ENCODE measurements at places on chromosomes 1 and 21.

GRCh38 chr1:197843401-197843800 lies 59.0 kb upstream of the C1orf53 start:
- DNase-seq, result no peak

GRCh38 chr1:101444873-101445618 lies 208.2 kb downstream of the S1PR1 start:
- no peak for DNase-seq

GRCh38 chr1:217781056-217781455 lies 149.9 kb downstream of the SPATA17 start:
- no peak for DNase-seq

DNA sequence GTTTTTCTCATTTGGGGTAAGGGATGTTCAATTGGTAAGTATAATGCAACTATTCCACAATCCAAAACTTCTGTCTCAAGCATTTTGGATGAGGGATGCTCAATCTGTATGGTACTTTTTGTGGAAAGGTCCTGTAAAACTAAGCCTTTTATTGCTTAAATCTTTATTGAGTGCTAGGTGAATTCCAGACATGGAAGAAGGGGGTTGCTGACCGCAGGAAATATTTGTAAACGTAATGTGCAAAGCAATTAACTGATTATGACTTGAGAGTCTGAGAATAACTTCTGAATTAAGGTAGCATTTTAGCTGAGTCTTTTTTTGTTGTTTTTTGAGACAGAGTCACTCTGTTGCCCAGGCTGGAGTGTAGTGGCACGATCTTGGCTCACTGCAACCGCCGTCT lies 3.1 kb downstream of the AKIRIN1 start:
- DNase-seq, result no peak

DNA sequence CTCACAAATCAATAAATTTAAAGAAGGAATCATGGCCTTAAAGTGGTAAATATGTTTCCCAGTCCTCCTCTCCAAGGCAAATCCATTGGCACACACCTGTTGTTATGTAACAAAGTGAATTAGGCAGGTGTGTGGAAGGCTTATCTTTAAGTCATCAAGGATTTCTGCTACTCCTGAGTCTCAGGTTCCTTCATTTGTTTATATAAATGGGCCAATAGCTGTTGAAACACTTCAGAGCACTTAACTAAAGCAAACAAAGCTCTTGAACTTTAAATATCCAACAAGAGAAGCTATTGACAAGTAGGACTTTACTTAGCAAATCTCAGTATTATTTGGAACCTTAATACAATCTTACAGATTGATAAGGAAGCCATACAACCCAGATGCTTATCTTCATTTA lies 99.3 kb upstream of the ESRRG start:
- DNase-seq, result no peak

DNA sequence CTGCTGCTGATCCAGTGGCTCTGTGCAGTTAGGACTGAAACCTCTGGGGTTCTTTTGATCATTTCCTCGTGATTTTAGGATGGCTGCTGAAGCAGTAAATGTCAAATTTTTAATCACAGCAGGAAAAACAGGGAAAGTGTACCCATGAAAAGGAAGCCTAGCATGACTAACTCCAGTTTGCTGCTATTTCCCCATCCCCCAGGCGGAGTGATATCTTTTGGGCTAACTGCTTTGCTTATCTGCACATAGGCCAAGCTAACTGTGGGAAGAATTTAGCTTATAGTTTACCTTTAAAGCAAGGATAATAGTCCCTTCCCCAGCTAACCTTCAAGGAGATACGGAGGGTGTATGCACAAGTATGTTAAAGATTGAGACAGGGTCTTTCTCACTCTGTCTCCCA lies 149.8 kb upstream of the TNR start:
- no peak for DNase-seq

GRCh38 chr1:235280467-235280866 lies 47.5 kb downstream of the ARID4B start:
- no peak for DNase-seq

DNA sequence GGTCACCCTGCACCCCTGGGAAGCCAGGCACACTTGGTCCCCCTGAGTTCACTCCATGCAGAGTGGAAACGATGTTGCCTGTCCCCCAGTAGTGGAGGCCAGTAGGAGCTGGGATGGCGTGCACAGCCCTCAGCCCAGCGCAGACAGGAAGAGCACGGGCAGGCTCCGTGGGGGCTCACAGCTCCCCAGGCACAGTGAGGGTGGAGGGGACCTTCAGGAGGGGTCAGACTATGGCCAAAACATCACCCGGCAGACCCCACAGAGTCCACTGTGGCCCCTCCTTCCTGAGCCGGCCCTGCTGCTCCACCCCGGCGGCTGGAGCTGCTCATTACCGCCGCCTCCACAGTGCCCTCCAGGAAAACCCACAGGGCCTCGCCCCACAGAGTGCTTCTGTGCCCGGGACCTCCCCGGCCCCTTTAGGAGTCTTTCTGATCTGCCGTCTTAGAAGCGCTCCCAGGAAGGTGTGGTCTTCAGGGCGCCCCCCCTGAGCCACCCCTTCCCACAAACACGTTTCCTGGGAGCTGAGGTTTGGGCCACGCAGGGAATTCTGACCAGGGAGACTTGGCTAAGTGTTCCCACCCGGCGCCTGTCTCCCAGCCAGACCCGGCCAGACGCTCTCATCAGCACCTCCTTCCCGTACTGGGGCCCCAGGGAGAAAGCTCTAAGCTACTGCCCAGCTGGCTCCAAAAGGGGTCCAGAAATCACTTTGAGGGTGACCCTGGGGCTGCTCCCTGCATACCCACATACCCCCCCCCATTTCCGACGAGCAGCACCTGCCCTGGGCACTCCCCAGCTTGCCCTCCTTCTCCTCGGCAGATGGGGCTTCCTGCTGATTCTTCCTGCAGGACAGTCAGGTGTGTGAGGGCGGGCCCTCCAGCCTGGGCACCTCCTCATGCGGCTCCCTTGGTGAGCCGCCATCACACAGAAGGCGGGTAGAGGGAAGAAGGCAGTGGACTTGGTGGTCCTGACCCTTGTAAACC lies 38.8 kb downstream of the RIPK4 start:
- no peak for DNase-seq

- DNase-seq, result no peak
Observed at GRCh38 chr1:188466539-188466938, 1637.8 kb downstream of the PLA2G4A start.

DNA sequence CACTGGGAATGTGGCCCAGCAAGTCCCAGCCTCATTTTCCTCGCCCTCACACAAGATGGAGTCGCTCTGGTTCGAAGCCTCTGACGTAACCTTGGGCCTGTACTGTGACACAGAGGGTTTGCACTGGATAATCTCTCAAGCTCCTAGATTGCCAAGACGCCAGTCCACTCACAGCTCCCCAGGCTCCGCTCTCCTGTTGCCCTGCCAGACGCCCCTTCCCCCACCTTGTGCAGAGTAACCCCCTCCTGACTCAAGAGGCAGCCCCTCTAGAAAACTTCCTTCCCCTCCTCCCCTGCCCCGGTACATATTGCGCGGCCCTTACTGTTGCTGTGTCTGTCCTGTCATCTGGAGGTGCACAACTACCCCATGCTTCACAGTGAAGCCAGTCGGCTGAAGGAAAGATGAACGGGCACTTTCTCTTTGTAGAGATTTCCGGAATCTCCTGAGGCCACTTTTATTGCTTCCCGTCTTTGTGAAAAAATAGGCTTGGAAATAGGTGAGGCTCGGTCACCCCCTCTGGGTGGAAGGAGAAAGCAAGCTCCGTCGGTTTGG lies 981 bp upstream of the KIAA1614 start:
- no peak for DNase-seq

DNA sequence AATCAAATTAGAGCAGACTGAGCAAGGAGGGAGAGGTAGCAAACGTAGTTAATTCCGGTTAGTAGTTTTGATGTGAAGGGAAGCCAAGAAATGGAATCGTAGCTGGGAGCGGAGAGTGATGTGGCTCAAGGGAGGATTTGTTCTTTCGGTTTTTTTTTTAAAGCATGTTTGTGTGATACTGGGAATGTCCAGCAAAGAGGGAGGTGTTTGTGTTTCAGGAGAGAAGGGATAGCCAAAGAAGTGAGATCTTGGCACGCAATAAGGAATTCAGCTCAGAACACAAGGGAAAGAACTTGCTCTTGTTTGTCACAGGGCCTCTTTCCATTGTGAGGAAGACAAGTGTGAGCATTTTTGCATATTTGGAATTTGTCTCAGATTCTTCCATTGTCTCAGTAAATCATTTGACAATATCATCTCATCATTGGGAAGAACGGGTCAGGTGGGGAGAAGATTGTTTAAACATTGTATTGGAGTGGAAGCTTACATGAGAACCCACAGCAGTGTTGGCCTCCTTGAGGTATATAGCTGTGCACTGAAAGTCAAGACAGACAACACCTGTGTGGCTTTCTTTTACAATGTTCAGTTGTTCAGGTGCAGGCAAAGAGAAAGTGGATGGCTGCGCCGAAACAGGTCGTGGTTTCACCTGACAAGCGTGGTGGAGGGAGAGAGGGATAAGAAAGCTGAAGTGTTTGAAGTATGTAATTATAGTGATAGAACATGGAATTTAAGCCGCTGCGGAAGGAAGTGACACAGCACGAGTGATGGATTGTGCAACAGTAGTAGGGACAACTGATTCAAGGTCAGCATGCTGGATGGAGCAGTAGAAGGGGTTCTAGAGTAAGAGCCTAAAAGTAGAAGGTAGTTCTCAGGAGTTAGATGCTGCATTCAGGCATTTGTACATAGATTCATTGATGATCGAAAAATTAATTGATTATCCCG lies 25.4 kb downstream of the FMN2 start:
- DNase-seq, result no peak

GRCh38 chr1:237834461-237834860 lies 56.3 kb downstream of the ZP4 start:
- DNase-seq, result no peak

DNA sequence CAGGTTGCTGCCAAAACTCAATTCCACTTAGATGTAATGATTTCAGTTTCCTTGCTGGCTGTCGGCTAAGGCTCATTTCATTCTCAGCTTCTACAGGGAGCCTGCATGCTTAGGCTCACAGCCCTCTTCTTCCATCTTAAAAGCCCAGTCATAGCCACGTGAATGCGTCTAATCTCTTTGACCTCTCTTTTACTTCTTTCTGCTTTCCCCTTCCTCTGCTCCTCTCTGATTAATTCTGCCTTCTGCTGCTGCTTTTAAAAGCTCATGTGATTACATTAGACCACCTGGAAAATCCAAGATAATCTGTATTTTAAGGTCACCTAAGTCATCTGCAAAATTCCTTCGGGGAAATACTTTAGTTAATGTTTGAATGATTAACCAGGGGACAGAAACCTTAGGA lies 812.8 kb upstream of the BRINP3 start:
- DNase-seq, result no peak

- DNase-seq, result no peak
Observed at GRCh38 chr1:36166938-36167905, 11.3 kb downstream of the MAP7D1 start.

DNA sequence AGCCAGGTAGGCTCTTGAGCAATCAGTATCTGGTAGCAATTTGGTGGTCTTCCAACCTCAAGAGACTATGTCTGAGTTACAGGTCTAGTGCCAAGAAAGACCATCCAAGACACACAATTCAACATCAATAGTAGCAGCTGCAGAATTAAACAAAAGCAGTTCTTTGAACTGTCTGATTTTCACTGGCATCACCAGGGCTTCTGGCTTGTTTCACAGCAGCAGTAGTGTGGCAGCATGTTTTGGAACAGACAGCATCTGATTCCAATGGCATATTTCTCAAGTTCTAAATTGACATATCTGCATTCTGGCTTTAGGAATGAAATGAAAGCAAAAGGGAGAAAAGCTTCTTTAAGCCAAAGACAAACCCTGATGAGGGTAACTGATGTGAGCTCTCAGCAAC lies 334.7 kb upstream of the PRMT6 start:
- DNase-seq, result no peak

DNA sequence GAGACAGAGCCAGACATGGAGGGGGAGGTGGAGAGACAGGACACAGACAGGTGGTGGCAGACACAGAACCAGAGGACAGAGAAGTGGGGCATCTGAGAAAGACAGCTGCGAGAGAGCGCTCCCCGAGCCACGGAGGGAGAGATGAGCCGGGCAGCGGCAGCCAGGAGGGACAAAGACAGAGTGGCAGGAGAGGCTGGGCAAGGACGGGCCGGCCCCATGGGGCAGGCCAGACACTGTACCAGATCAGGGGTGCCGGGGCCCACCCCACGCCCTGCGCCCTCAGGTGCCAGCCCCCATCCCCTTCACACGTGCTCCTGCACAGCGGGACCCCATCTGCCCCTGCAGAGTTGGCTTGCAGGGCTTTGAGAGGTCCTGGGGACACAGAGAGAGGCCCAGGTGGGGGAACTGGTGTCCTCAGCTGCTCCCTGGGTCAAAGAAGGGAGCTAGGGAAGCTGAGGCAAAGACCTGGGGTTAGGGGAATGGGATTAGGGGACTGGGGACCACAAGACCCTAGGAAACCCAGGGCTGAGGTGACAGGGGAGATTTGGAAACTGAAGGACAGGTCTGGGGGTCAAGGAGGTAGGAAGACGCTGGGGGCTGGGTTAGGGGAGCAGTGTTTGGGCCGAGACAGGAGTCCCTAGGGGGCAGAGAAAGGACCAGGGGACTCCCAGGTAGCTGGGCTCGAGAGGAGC lies 643 bp downstream of the FNDC5 start:
- no peak for DNase-seq

- no peak for DNase-seq
Observed at GRCh38 chr1:234782791-234783190, 172.8 kb upstream of the IRF2BP2 start.

GRCh38 chr1:79478160-79478559 lies 471.6 kb upstream of the ADGRL4 start:
- no peak for DNase-seq

GRCh38 chr1:41019353-41019745 lies 2.2 kb downstream of the SLFNL1 start:
- DNase-seq, result no peak

DNA sequence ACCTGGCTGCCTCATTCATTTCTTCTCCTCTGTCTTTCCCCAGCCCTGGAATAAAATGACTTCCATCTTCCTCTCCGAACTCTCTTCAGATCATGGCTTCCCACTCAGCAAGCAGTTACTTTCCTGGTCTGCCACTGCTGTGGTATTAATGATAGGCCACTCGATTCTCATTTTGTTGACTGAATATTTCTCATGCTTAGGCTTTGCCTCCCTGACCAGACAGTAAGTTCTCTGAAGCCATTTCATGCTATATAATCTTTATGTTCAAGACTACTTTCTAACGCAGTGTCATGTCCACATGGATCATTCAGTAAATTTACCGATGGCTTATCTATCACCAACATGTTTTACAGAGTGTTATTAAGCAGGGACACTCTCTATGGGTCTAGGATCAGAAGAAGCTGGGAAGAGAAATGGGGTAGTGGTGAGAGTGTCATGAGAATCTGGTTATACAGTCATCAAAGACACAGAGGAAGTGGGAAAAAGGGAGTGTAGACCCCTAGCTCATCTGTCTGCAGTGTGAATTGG lies 20.6 kb downstream of the RUNX1 start:
- no peak for DNase-seq

GRCh38 chr1:18900303-18900841 lies 2.0 kb downstream of the ALDH4A1 start:
- DNase-seq, result no peak

DNA sequence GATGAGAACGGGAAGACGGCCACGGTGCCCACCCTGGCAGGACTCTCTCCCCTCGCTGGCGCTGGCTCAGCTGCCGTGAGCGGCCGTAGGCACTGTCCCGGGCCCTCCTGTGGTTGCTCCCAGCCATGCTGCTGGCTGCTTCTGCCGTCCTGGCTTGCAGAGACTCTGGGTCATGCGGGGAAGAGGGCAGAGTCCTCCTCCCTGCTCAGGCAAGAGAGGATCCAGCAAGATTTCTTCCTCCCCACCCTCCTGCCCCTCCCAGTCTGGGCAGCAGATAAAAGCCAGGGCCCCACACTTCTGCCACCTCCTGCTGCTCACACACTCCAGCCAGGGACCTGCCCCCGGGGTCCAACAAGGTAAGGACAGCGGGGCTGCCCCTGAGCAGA lies 60.1 kb downstream of the AGPAT3 start:
- DNase-seq, result no peak

- DNase-seq, result no peak
Observed at GRCh38 chr1:43708002-43708410, 670 bp downstream of the ST3GAL3 start.
